CD4-positive, alpha-beta T cell treated with Interleukin-10 for 1 hour (primary cell): ENCODE measurements at places on chromosomes 4 and X.

- no peak for DNase-seq
These were observed 72.4 kb downstream of the DCLK2 start for GRCh38 chr4:150150629-150151062.

DNA sequence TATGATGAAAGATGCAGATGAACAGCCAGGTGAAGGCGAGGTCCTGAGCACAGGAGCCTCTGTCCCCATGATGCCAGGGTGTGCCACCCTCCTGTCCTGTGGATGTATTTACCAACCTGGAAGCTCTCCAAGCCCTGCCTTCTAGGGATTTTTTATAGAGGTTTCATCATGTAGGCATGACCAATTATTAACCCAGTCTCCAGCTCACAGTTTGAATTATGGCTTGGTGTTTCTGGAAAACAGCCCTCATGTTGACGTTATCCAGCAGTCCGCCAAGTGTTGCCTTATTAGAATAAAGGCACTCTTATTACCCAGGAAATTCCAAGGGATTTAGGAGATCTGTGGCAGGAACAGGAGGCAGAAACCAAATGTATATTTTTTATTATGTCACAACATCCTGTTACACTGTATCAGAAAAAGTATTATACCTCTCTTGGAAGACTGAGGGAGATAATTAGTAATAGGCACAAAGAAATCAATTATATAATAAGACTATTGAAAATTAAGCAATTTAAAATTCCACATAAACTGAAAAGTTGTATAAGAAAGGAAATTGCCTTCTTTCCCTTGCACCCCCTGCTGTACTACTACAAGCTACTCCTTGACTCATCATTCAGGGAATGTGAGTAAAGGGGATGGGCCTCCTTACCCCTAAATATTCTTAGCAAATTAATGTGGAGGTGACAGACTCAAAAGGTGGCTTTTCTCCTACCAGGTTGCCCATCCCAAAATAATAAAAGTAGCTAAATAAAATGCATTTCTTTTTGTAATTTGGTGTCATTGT, 129.6 kb downstream of the ZNF330 start:
- no peak for DNase-seq

DNA sequence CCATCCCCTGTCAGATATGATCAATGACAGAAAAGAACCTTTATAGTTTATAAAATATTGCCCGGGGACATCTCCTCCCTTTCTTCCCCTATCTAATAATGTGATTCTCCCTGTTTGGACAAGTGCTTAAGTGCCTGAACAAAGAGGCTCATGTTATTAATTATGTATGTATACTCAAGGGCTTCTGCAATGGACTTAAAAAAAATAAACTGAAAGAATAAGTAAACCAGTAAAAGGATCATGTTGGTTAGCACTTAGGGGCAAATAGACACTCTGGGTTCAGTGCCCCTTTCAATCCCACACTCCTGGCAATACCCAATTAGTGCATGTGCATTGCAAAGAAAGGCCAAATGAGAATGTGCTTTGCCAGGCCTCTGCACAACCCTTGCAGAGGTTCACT, 30.7 kb upstream of the RPS6KA6 start:
- DNase-seq = no peak

GRCh38 chr4:118273642-118274041, 79.2 kb downstream of the PRSS12 start:
- no peak for DNase-seq
